ENCODE measurements at places on chromosomes 1 and 21. TPM values are rescaled to one million over a fixed set of nuclear protein-coding genes. Genes with fewer than 3 reads are reported as not detected.

DNA sequence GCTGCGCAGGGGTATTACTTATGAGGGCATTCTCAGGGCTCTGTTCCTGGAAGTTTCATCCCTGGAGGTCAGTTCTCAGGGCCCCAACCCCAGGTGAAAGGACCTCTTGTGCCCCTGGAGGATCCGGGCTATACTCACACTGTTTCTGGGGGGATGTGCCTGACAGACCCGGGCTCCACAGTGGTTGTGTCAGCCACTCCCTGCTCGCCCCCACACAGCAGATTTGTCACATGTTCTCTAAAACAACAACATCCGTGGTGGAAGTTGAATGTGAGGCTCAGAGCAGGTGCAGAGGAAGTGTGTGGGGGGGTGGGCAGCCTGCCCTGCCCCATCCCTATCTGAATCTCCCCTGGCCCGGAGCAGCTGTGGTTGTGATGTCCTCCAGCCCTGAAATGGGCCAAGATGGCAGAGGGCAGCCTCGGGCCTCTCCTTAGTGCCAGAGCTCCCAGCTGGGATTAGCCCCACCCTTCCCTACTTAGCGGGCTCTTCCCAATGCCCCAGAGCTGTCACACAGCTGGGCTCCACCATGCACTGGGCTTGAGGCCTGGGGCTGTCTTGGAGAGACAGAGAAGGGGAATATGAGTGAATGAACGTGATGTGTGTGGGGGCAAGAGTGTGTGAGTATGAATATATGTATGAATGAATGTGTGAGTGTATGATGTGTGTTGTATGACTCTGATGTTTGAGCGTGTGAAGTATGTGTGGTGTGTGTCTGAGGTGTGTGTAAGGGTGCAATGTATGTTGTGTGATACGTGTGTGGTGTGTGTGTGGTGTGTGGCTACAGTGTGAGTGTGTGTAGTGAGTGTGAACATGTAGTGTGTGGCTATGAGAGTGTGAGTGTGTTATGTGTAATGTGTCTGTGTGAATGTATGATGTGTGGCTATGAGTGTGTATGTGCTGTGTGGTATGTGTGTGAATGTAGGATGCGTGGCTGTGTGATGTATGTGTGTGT, 1.5 kb upstream of the FCMR start:
- no peak for DNase-seq

The GSTM5 gene
- not detected for total RNA-seq

- no peak for DNase-seq
Measured at GRCh38 chr1:205962821-205963221, 19.6 kb upstream of the SLC26A9 start.

The PPP1R8 gene
- 46.7 TPM for total RNA-seq

The TIAM1 gene
- 31.6 TPM for total RNA-seq

GRCh38 chr1:239719642-239720258, 333.4 kb downstream of the CHRM3 start:
- DNase-seq, result no peak

The PTGS2 gene
- total RNA-seq, result 22.1 TPM

All from bronchial epithelial cell (primary cell).